MCF 10A (cell line): ENCODE measurements at places on chromosomes 2 and 18.

- no peak for DNase-seq
These were observed 73.9 kb downstream of the LBH start for GRCh38 chr2:30305235-30305634.

GRCh38 chr2:119736021-119736420 lies 23.7 kb upstream of the PTPN4 start:
- DNase-seq = no peak

DNA sequence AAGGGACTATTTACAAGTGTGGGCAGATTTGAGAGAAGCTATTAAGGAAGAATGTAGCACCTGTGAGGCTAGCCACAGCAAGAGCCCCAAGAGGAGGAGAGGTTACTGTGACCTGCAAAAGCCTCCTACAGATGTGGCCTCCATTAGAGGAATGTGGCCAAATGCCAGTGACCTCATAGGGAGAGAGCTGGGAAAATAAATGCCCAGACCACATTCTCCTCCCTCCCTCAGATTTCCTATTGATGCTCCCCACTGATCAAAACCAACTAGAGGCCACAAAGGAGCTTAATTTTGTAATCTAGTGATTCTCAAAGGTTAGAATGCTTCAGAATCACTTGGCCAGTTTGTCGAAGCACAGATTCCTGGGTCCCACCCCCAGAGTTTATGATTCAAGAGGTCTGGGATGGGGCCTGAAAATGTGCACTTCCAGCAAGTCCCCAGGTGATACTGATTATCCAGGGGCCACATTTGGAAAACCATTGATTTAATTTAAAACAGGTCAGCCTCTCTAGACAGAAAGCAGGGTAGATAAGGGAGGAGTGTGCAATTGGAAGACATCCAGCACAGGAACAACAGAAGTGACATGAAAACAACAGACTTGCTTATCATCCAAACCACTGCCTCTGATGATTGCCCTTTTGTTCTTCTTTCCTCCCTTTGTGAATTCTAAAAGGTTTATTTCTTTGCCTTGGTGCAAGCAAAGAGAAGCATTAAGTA lies 61.2 kb upstream of the RBBP8 start:
- no peak for DNase-seq

DNA sequence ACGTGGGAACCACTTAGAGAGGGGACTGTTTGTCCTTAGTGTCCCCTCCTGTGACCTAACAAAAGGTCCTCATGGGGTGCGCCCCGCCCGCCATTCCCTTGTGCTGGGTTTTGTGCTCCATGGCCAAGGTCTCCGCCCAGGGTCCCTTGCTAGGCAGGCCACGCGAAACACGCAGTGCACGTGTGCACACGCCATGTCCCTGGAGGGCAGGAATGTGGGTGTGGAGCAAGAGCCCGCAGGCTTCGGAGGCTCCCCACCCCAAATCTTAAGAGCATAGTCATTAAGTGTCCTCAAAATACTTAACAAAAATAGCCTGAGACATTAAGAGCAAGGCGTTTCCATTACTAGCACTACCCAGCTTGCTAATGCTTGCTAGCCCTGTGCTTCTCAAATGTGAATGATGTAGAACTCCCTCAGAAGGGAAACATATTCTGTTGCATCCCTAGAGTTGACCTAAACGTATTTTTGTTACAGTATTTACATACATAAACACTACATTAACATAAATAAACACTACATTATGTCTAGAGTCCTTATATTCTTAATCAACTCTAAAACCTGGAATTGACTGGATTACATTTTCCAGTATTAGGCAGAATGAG lies 117.6 kb upstream of the APCDD1 start:
- no peak for DNase-seq

DNA sequence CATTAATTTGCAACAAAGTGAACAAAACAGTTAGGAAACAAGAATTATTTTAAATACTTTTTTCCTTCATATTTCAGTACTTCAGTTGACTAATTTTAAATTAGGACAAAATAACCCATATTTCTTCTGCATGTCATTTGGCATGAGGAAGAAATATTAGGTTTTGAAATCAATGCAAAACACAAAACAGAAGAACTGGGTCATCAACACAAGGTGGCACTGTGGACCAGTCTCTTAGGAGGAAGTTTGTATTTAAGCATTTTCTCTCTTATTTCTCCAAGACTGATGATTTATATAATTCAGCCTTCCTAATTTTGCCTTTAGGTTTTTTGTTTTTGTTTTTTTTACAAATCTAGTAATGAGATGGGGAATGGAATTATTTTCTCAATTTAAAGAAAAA lies 352.8 kb upstream of the KCNH7 start:
- DNase-seq = peak; percentile 64

DNA sequence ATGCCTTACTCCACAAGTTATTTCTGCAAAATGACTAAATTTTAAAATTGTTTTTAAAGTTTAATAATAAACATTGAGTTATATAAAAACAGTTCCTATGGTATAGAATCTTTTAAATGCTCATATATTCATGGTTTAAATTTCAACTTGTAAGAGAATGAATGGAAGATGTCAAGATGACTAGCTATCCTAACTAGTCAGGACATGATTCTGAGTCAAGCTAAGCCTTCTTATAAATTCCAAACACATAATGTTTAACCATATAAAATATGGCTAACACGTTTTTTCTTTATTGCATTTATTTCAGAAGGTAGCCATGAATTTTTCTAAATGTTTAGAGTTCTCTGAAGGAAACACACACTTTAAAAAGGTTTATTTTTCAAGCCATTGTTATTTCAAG lies 320.4 kb downstream of the CBLN2 start:
- no peak for DNase-seq

- no peak for DNase-seq
These were observed 33.6 kb downstream of the TTC32 start for GRCh38 chr2:19868224-19868623.

- DNase-seq = no peak
These were observed 1.2 kb upstream of the ALPP start for GRCh38 chr2:232377319-232377718.

GRCh38 chr18:76765649-76766048 lies 56.7 kb upstream of the ZNF236 start:
- DNase-seq = peak; percentile 20

DNA sequence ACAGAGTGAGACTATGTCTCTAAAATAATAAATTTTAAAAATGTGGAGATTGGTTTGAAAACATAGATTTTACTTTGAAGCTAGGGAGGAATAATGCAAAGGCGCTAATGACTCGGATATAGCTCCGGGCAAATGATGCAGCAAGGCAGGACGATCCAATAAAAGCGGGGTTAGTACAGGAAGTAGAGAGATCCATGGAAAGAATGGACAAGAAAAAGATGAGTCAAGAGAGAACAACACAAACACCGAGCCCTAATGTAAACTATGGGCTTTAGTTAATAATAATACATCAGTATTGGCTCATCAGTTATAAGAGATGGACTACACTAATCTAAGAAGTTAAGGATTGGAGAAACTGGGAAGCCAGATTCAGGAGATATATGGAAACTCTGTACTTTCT lies 74.5 kb downstream of the QPCT start:
- DNase-seq = peak; percentile 3

- no peak for DNase-seq
These were observed 55.3 kb upstream of the B3GNT2 start for GRCh38 chr2:62140426-62141141.

DNA sequence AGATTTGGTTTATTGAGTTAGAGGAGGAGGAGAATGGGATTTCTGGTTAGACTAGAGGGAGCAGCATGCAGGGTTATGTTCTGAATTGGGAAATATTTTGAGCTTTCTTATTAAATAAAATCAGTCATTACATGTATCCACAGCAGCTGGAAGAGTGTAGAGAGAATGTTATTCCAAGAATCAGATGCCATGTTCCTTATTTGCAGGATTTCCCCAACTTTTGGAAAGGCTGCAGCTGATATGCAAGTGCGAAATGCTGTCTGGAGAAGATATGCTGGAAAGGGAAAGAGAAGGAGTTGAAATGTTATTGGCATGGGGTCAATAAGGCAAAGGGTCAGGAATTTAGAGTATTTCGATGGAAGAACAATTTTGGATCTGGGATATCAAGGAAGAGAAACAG lies 255.8 kb downstream of the MTX2 start:
- DNase-seq = no peak

DNA sequence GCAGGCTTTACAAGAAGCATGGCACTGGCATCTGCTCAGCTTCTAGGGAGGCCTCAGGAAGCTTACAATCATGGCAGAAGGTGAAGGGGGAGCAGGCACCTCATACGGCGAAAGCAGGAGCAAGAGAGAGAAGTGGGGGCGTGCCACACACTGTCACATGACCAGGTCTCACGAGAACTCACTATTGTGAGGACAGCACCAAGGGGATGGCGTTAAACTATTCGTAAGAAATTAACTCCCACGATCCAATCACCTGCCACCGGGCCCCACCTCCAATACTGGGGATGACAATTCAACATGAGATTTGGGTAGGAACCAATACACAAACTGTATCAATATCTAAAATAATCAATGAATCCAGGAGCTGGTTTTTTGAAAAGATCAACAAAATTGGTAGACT lies 156.0 kb upstream of the DPP10 start:
- no peak for DNase-seq

- DNase-seq = no peak
These were observed 692.9 kb upstream of the HS6ST1 start for GRCh38 chr2:129011466-129012061.

DNA sequence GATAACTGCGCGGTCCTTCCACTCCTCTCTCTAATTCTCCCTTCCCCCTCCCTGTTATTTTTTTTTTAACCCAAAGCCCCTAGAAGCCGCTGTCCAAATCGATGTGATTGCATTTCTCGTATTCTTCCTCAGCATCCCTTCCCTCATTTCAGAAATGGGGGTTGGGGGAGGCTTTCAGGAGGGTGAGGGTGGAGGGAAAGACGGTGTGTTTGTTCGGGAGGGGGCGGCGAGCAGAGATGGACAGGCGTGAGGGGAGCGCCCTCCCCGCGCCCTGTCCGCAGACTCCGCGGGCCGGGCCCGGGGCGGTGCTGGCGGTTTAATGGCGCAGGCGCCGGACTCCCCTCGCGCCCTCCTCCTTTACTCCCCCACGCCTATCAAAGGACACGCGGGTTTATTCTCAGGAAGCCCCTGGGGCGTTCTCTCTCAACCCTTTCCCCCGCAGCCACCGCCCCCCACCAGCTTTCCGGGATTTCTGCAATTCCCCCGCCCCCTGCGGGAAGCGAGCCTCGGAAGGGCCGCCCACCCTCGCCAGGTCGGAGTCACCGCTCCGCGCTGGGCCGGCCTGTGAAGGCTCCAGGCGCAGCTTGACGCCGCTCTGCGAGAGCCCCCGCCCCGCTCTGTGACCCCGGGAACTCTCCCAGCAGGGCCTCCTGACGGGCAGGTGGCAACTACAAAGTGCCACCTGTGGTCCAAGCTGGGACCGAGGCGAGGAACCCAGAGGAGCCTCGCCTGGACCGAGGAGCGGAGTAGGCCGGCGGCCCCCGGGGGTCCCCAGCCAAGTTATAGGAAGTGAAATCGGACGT lies 981 bp downstream of the ST8SIA3 start:
- no peak for DNase-seq

GRCh38 chr2:144550911-144551310 lies 31.0 kb upstream of the ZEB2 start:
- no peak for DNase-seq

DNA sequence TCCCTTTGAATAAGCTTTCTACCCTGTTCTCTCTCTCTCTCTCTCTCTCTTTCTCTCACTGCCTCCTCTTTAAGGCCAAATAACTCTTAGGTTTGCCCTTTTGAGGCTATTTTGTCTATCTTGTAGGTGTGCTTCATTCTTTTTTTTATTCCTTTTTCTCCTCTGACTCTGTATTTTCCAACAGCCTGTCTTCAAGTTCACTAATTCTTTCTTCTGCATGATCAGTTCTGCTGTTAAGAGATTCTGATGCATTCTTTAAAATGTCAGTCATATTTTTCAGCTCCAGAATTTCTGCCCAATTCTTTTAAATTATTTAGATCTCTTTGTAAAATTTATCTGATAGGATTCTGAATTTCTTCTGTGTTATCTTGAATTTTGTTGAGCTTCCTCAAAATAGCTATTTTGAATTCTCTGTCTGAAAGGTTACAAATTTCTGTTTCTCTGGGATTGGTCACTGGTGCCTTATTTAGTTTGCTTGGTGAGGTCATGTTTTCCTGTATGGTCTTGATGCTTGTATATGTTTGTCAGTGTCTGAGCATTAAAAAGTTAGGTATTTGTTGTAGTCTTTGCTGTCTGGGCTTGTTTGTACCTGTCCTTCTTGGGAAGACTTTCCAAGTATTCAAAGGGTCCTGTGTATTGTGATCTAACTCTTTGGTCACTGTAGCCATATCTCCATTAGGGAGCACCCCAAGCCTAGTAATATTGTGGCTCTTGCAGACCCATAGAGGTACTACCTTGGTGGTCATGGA lies 35.4 kb upstream of the DYNC1I2 start:
- DNase-seq = peak; percentile 2

GRCh38 chr2:120231564-120231973 lies 8.4 kb upstream of the TMEM185B start:
- DNase-seq = no peak

DNA sequence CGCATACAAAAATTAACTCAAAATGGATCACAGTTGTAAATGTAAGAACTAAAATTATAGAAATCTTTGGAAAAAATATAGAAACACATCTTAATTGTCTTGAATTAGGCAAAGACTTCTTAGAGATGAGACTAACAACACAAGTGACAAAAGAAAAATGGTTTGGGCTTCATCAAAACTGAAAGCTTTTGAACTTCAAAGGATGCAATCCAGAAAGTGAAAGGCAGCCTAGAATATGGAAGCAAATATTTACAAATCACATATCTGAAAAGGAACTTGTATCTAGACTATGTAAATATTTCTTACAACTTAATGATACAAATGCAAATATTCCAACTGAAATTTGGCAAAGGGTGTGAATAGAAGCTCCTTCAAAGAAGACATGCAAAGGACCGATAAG lies 582.8 kb upstream of the ZEB2 start:
- DNase-seq = no peak

- no peak for DNase-seq
These were observed 13.5 kb upstream of the DSG2 start for GRCh38 chr18:31484461-31484860.

DNA sequence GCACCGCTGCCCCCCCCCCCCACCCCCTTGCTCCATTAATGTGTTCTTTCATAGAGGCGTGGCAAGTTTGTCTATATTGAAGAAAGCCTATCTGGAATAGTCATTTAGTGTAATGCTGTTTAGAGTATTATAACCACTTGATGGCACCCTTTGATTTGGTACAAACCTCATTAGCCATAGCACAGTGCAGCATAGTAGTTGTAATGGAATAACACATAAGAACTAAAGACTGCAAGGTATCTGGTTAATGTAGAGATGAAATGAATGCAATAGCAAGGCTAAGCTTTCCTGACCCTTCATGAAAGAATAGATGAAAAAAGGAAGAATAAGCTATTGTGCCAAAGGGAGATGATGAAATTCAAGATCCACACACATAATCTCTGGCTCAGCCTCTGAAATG lies 81.9 kb downstream of the EHBP1 start:
- DNase-seq = peak; percentile 55
